Fibroblast of skin of right quadriceps (primary cell): ENCODE measurements at places on chromosomes 11 and 22.

- no peak for DNase-seq
Measured at GRCh38 chr11:65008016-65008415, 5.9 kb upstream of the ARL2 start.

GRCh38 chr11:890794-891540 lies 19.6 kb downstream of the CHID1 start:
- DNase-seq: no peak

- DNase-seq: no peak
Measured at GRCh38 chr11:12657336-12657735, 16.9 kb upstream of the TEAD1 start.

GRCh38 chr11:48032721-48033120 lies 52.4 kb downstream of the PTPRJ start:
- no peak for DNase-seq

DNA sequence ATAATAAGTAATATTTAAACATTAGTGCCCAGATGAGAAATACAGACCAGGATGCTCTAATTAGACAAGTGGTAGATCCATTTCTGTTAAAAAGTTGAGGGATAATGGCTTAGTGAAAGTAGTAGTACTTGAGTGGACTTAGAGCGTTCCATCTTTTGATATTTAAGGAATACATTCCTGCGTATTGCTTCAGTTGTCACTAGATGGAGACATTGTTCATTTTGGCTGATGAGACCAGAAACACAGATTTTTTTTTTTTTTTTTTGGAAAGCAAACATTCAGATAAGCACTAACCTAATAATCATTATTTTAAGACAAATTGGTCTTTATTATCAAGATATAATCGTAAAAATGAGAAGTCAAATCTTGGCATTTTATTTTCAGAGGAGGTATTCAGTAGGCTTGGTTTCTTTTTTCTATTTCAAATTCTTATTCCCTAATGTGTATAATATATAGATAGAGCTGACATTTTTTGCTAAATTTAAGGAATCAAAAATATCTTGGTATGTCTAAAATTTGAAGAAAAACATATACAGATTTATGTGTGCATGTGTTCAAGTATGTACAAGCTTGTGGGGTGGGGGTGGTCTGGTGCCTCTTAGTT lies 92.9 kb downstream of the DYNC2H1 start:
- peak; percentile 46 for DNase-seq

DNA sequence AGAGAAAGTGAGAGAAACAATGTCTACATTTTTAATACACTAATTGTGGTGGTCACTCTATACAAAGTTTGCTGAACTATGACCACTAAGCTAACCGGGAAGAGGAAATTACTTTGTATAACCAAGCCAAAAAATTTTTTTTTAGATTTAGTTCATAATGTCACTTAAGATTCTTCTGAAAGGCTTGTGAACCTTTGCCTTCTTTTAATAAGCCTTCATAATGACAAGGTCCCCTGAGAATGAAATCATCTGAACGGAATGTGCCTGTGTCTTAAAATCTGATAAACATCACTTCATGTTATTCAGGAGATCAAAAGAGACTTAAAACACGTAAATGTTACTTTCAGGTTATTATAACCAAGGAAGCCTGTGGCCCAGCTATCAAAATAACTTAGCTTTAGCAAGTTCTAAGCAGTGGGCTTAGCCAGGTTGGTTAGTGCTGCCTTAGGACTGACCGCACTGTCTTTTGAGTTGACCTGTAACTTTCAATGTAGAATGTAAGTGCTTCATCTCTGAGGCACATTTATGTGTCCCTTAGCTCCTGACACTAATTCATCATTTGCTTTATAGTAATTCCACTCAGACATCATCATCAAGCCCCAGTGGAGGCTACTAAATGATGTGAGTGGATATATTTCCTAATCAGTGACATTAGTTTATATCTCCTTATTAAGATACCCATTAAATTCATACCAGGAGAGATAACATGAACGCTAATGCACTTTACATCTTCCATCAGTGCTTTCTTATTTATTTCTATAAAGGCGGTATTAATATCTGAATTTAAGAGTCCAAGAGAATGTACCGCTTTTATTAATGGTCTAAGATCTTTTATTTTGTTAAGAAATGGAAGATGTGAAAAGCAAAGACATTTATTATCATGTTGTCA lies 122.5 kb downstream of the WNT11 start:
- DNase-seq: peak; percentile 36

DNA sequence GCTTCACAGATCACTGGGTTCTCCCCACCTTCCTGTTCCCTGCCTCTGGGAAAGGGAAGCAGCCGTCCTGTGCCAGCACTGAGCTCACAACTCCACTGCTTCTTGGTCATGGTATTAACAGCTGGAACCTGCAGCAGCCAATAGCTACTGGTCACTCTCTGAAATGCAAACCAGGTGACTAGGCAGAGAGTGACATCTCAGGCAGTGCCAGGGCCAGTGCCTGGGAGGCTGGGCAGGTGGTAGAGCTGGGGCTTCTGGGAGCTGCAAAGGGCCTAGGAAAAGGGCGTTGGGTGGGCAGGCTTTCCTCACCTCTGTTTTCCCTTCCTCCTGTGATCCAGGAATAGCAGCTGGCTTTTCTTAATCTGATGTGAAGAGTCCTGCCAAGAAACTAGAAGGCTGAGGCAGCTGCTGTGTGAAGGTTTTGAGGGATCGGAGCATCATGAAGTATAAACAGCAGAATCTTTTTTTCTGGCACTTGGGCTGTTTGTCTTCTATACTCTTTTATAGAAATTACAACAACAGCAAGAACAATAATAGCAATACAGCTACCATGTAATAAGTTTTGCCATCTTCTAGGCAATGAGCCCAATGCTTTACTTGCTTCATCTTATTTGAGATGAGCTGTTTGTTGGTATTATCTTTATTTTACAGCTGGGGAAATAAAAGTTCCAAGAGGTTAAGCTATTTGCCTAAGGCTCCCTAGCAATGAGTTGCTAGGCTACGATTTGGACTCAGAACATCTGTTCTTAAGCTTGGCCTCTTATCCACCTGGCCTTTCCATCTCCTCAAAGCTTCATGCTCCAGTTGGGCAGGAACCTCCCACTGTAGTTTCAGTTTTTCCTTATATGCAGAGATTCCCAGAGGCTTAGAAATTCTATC lies 22.0 kb upstream of the CD44 start:
- no peak for DNase-seq

DNA sequence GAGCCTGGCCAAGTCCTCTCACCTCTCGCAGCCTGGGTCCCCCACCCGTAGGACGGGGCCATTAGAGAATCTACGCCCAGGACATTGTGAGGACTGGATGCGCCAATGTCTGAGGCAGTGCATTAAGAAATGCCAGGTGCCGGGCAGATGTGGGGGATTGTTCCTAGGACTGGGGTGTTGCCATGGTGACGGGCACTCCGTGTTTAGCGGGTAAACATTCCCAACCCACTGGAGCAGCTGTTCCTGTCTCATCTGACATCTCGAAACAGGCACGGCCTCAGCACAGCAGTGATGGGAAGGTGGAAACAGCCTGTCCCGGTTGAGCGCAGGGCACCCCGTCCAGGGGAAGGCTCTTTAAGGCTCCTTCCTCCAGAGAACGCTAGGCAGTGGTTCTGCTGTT lies 99.6 kb upstream of the RTL6 start:
- peak; percentile 23 for DNase-seq

DNA sequence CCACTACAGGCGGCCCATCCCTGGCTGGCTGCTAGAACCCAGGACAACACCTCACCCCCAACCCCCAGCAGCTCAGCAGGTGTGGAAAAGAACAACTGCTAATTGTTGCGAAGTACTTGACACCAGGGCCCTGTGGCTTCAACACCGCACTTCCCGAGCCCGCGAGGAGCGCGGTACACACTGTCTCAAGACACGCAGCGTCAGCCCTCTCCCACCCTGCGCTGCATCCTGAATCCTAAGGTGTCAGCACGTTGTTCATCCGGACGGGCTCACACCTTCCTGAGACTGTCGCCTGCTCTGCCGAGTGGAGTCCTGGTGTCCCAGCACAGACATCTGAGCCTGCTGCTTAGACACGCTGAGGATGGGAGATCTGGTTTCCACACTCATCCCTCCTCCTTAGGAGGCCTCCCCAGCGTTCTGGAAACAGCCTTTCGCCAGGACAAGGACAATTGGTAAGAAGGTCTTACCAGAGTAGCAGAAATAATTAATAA lies 1336.2 kb downstream of the BRD1 start:
- DNase-seq: peak; percentile 39

DNA sequence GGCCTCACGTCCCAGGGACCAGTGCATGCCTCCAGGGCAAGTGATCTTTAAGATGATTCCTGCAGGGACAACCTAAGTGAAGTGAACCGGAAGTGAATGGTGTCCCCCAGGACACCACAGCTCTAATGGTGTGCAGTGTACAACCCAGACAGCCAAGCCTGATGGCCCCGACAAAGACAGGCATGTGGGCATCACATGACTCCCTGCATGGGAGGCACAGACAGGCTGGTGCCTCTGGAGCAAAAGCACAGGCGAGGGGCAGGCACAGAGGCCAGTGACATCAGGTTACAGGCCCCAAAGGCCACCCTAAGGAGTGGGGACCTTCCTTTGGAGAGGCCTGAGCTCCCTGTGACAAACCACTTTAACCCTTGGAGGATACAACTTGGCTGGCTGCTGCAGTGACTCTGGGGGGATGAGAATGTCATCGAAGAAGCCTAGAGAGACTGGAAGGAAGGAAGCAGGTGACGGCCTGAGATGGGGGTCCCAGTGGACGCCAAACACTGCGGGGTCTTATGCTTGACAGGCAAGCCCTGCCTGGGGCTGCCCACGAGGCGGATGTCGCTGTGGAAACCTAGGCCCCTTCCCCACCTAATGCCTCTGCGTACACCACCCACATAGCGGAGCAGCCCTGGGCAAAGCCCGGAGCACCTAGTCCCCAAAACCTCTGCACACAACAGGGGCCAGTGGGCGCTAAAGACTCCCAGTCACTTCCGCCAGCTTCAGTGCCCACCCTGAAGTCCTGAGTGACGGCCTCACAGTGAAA lies 12.4 kb downstream of the POLR3H start:
- DNase-seq: no peak

- DNase-seq: no peak
Measured at GRCh38 chr22:47219789-47220188, 457.3 kb downstream of the TBC1D22A start.

DNA sequence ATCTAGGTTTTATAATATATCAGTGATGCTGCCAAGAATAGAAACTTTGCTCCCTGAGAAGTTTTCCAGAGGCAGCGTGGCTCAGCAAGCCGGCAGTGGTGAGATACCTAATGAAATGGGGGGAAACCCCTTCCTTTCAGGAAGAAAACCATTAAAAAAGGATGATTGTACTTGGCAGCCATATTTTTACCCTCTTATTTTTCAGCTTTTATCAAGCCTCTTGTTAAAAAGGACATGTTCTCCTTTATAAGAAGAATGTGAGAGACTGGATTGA lies 9.0 kb upstream of the ME3 start:
- DNase-seq: no peak

DNA sequence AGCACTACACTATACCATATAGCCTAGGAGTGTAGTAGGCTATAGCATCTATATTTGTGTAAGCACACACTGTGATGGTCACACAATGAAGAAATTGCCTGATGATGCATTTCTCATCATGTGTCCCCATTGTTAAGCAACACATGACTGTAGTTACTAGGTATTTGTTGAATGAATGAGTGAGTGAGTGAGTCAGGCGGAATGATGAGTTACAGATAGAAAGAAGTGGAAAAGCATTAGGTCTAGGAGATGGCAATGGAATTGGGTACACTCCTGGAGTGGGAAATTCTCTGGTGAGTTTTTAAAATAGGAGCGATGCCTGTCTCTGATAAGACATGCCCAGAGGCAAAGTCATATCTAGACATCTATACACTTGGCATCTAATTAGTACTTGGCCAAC lies 160.5 kb upstream of the TBCEL start:
- DNase-seq: peak; percentile 24

DNA sequence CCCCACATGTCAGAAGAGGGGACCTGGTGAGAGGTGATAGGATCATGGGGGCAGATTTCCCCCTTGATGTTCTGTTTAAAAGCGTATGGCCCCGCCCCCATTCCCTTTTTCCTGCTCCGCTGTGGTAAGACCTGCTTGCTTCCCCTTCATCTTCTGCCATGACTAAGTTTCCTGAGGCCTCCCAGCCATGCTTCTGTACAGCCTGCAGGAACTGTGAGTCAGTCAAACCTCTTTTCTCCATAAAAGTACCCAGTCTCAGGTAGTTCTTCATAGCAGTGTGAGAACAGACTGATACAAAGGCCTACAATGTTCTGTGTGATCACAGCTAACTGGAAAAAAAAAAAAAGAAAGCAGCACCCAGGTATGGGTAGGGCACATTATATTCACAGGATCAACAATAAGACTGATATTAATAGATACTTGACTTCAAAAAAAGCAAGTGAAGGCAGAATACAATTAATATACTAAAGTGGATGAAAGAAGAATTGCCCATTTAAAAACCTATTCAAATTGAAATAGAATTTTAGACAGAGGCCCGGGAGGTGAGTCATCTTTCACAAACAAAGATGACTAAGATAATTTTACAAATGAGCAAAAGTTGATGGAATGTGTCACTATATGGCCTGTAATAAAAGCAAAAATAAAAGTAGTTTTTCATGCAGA lies 1.7 kb upstream of the OR52K1 start:
- peak; percentile 13 for DNase-seq

DNA sequence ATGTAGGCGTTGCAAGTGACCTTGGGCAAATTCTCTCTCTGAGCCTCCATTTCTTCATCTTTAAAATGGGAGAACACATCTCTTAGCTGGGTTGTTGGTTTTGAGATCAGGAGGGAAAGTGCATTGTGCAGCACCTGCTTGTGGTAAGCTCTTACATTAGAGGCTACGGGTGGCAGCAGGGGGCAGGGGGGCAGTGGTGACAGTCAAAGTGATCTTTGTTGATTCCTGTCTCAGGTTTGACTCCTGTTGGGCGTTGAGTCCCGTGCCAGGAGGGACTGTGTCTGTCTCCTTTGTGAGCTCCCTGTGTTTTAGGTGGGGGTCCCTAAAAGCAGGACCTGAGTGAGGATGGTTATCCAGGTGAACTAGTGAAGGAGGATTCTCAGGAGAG lies 101.7 kb downstream of the TP53I11 start:
- no peak for DNase-seq

DNA sequence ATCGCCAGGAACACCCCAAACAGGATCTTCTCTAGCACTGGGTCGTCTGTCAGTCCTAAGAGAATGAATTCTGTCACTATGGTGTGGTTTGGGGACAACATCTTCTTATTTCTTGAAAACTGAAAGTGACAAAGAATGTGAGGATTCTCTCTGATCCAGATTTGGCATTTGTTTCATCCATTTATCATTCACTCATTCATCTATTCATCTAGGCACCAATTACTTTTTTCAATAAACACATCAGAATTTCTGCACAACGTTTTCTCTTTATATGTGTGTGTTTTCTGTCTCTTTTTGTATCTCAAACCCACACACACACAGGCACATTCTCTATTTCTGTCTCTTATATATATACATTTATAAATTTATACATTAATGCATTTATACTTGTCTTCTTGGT lies at the start of gene OR5M10:
Gene OR5M10, minus strand, starts transcription at position 101 of the 400 bp plus-strand sequence. Its CDS starts 0 bp downstream, at position 101.
- no peak for DNase-seq

- DNase-seq: no peak
Measured at GRCh38 chr11:76443268-76443980, 1.4 kb upstream of the EMSY start.
